ENCODE measurements at places on chromosomes 5 and 9.

DNA sequence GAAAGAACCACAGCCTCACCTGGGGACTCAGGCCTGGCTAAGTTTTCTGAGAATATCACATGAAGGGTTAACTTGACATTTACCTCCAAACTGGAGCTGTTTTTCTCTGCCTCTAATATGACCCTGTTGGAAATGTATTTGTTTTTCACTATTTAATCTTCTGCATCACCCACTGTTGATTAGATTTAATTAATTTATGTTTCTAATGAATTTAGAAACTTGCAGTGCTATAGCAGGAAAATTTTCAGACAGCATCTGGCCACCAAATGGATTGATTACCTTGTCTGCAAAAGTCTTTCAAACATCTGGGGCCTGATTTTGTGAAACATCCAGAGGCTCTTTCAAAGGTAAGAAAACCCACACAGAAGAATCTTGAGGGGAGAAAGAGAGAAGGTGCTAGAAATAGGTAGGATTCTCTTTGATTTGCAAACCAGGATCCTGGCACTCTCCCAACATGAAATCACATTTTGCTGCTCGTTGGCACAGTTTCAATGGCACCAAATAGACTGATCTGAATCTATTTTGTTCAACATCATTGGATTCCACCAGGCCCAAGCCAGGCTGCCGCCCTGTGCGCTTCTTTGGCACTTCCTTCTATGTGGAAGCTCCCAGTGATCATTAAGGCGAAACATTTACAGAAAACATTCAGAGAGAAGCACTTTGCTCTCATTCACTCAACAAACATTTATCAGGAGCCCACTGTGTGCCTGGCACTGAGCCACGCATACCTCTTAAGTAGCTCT is 157.3 kb downstream of the PPP2R2B start:
- no peak for DNase-seq

- no peak for DNase-seq
Measured at GRCh38 chr5:3825531-3826451, 230.2 kb downstream of the IRX1 start.

GRCh38 chr5:125826214-125826613 is 597.0 kb upstream of the GRAMD2B start:
- DNase-seq: no peak

DNA sequence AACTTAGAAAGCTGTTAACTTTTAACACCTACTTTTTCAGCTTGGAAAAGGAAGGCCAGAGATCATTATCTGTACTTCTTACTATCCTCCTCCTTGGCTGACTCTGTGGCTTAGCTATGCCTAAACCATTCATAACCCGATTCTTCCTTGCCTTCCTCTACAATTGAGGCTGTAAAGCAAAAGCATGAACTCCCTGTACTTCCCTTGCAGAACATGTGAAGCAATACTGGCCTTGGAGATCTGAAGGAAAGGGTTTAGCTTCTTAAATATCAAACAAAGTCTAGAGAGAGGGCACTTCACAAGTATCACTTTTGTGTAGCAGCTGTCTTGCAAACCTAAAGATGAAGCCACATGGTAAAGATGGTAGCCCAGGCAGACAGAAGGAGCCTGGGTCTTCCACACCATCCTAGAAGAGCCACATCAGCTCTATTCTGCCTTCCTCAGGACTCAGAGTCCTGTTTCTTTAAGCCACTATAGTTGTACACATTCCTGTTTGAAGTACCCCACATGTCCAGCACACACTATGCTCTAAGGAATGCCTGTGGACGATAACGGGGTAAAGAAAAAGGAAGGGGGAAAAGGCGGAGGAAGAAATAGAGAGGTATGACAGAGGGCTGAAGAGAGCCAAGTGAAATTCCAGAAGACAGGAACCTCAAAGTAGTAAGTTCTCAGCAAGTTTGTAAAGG is 169.2 kb downstream of the SLIT3 start:
- no peak for DNase-seq

DNA sequence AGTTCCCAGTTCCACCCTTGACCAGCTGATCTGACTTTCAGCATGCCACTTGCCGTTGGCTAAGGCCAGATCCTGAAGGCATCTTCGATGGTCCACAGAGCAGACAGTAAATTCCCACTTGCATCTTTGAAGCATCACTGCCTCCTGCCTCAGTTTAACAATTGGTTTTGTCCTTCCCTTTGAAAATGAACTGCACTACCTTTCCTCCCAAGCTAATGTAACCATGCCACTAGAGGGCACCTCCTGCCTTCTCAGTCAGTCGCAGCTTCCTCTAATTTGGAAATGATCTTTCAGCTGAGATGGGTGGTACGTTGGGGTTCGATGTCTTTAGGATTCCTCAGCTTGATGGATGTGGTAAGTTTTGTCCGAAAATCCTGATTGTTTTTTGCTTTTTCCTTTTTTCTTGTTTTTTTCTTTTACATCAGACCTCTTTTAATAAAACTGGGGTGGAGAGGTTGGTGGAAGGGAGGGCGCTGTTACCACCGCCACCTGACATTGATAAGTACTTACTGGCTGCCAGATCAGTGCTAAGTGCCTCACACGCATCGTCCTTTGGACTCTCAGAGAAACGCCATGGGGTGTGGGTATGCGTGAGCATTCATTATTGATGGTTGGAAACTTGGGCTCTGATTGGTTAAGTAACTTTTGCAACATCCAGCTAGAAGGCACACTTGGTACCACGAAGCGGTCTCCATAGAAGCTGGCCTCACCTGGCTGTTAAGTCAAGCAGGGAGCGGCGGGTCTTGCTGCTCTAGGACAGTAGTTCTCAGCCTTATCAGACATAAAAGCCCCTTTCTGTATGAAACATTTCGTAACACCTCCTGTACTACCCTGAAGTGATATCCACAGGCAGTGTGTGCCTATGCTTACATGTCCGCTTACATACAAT is 16.9 kb downstream of the PTTG1 start:
- DNase-seq: peak; percentile 26

GRCh38 chr9:111728617-111729366 is 65.9 kb downstream of the SHOC1 start:
- DNase-seq: no peak

DNA sequence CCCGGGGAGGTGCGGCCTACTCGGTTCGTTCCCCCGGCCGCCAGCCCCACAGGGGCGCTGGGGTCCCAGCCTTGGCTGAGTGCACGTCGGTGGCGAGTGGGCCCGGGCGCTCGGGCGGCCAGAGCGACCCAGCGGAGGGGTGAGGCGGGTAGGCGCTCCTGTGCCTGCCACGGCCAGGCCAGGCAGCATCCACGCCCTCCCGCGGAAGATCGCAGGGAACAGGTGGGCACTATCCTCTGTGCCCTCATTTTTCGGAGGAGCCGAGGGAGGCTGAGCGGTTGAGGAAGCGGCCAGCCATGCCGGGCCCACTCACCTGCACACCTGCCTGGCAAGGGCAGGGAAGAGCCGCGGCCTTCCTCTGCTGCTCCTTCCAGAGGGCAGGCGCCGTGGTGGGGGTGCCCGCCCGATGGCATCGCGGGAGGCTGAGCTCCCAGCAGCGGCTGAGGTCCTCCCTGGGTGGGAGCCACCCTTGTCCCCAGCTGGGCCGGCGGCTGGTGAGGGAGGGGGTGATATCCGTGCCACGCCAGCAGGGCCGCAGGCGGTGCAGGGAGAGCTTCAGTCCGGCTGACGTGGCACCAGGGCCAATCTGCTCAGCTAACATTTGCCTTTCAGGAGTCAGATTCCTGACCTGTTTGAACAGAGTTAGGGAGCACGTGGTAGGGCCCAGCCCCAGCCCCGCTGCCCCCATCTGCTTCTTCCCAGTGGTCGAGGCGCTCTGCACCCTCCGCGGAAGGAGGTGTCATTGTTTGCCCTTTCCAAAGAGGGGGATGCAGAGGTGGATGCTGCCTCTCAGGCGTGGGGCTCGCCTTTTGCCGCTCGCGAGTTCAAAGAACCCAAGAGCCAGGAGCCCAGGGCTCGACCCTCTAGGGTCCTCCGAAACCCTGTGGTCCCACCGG is 1.6 kb upstream of the SEC16A start:
- no peak for DNase-seq

- DNase-seq: peak; percentile 34
Measured at GRCh38 chr5:134524272-134524825, 1.1 kb upstream of the JADE2 start.

GRCh38 chr9:116002624-116003023 is 151.0 kb upstream of the PAPPA start:
- DNase-seq: no peak

GRCh38 chr5:178854284-178854683 is 5.5 kb upstream of the ZNF354B start:
- no peak for DNase-seq

GRCh38 chr9:101032426-101032825 is 3.9 kb downstream of the PLPPR1 start:
- DNase-seq: no peak

DNA sequence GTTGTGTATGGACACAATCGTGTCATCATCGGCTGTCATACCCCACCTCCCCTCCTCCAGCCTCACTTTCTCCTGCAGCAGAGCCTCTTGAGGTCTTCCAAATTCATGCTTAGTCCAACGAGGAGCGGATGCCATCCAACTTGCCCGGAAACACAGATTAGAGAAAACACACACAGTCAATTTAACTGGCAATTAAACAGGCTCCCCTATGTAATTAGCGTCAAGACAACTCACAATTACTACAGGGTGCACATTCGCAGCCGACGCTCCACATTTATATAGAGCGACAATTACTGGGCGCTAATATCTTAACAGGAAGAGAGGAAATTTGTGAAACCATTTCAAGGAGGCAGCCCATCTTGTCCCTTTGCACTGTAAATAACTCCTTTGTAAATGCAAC is 86.0 kb upstream of the ZNF618 start:
- DNase-seq: no peak

DNA sequence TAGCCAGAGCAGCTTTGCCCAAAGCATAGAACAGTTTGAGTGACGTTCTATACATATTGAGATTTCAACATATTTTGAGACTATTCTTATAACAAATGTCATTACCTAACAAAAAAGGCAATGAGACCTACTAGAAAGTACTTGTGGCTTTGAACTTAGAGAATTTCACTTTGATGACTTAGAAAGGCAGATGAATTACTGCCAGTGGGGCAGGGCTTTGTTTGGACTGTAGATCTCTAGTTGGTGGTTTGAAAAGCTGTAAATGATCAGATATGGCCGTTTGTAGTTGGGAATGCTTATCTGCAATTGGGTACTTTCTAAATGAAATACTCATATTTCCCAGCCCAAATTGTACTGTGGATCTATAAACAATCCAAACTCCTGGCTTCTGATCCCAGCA is 28.1 kb downstream of the SOX30 start:
- no peak for DNase-seq

All from stimulated activated CD8-positive, alpha-beta memory T cell treated with anti-CD3 and anti-CD28 coated beads, Interleukin-2, amount 100 ng/mL, for 1 hour (primary cell).